ENCODE measurements at places on chromosomes 5 and 9. TPM values are rescaled to one million over a fixed set of nuclear protein-coding genes. Genes with fewer than 3 reads are reported as not detected.

- DNase-seq: no peak
Observed at GRCh38 chr9:130294664-130295063, 29.1 kb downstream of the HMCN2 start.

GRCh38 chr9:111000202-111000601 is 38.1 kb downstream of the LPAR1 start:
- DNase-seq: peak; percentile 77

GRCh38 chr5:132471151-132471907 is 19.2 kb downstream of the IRF1 start:
- DNase-seq: no peak

KCNV2 gene
- total RNA-seq: not detected

DNA sequence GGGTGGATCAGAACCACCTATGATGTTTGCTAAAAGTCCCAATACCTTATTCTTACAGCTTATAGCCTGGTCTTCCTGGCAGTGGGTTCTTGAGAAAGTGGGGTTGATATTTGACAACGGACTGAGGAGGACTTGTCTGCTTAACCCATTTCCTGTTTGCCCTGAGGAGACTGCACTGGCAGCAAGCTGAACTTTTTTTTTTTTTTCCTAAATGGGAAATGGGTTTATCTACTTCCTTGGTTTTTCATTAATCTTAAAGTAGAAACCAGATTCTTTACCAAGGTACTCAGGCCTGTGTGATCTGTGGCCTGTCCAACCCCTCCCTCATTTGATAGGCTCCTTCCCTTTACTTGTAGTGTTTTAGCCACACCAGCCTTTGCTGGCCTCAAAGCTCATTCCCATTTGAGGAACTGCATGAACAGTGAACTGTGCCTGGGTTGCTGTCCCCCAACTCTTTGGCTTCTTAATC is 47.1 kb downstream of the C9orf57 start:
- no peak for DNase-seq

TCF7 gene
- 0.27 TPM for total RNA-seq

KIAA1958 gene
- 1.8 TPM for total RNA-seq

DNA sequence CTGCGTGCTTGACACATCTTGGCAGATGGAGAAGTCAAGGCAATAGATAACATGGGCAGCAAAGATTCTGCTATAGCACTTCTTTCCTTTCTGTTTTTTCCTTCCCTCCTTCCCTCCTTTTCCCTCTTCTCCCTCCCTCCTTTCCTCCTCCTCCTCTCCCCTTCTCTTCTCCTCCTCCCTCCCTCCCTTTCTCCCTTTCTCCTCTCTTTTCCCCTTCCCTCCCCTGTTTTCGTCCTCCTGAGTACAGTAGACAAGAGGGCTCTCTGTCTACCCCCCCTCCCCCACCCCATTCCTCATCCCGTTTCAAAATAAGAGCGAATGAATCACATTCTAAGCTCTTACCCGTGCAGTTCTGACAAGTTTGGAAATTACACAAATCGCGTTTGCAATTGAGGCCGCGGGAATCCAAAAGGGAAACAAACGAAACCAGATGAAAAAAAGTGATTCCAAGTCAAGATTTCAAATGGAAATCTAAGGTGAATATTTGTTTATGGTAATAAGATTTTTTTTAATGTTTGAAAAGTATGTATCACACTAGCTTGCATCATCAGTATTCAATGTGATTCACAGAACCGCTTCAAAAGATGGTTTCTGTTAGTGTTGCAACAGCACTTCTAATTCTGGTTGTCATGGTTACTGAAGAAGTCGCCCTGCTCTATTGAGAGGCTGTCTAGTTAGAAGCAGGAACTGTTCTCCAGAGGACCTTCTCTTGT is 1.3 kb downstream of the NIM1K start:
- DNase-seq: peak; percentile 68

DNA sequence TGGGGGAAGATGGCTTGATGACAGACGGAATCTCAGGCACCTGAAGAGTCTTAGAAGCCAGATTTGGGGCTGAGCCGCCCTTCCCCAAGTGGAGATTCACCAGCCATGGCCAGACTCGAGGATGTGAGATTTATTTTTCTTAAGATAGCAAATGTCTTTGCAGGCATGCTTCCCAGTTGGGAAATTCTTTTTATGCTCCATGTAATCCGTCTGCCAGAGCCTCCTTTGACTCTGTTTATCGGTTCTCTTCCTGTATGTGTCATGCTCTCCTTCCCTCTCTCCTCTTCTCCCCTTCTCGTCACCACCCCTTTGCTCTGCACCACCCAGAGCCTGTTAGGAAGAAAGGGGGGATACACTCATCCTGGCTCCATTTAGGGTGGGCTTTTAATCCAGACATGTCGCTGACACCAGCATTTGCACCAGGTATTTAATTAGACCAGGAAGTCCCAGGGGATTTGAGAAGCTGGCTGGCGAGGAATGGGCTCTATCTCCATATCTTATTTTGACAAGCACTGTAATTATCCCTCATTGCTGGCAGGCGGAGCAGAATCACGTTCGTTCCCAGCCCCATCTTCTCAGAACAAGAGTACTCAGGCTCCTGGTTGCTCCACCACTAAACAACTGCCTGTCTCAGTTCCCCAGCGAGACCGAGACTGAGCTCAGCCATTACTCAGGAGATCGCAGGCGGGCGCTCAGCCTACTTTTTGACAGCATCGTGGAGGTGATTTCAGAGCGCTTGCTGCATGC is 50.9 kb downstream of the KCNIP1 start:
- no peak for DNase-seq

DNA sequence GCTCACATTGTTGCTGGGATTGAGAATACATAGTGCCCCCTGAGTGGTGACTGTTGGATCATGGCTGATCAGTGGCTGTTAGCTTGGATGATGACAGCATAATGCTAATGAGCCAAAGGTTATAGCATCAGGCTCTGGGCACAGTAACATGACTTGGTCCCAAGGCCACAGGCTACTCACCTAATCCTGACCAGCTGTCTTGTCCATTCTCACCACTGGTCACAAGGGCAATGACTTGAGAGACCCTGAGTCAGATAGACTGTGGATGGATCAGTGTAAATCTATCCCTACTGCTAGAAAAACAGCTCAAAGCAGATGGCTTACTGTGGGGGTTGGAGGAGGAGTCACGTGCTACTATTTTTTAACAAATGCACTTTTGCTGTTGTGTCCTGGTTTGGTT is 74.7 kb downstream of the AOPEP start:
- peak; percentile 99 for DNase-seq

GRCh38 chr5:63135291-63135690 is 556.7 kb downstream of the LRRC70 start:
- DNase-seq: no peak

DNA sequence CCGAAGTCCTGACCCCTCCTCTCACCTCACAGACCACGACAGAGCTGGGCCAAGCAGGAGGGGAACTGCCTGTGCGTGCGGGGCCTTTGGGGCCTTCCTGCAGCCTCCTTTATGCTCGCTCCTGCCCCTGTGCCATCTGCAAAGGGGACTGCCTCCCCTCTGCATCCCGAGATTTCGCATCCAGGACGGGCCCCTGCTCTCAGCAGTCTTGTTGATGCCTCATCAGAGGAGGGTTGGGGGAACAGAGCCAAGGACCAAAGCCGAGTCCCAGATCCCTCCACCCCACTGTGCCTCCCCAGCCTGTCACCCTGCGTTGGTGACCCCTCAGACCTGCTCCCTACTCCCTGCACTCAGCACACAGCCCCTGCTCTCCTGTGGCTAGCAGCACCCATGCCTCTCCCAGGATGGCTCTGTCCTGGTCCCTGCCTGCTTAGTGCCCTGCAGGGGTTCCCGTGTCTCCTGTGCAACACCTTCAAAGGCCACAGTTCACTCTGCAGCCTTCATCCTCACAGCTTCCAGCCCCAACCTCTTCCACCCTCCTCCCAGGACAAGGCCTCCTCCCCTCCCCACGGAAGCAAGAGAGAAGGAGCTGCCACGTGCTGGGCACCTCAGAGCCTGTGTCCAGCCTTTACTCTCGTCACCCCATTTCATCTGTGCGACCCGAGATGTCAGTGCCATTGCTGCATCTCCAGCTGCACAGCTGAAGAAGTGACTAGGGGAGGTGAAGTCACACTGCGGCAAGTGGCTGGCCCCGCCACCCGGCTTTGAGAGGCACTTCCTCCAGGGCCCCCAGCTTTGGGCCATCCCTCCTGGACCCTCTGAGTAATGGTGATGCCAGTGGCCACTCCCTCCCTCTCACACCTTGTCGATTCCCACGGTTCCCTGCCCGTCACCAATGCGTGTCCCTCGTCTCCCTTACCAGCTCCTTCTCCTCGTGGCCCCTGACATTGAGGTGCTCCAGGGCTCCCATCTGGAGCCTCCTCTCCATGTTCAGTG is 62.6 kb upstream of the LRRTM2 start:
- DNase-seq: no peak

- DNase-seq: no peak
Observed at GRCh38 chr5:176670449-176670848, 23.2 kb downstream of the TSPAN17 start.

HTR4 gene
- not detected for total RNA-seq

DNA sequence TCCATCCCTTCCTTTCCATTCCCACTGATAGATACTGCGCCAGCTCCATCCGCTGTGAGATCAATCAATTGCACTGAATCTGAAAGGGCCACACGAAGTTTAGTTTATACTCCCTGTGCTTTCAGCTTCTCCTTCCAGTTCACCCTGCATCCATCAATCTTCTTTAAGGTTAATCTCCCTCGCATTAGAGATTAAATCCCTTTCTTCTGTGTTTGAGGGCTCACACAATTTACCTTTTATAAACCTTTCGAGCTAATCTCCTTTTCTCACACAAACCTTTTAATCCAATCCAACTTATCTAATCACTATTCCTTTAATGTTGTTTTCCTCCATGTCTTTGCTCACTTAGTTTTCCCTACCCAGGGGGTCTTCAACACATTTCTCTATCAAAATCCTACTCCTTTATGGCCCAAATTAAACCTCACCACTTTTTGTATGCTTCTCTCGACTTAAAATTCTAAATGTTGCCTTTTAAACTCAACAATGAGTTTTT is 64.6 kb upstream of the HAPLN1 start:
- no peak for DNase-seq

PLEKHG4B gene
- total RNA-seq: 0.08 TPM

DNA sequence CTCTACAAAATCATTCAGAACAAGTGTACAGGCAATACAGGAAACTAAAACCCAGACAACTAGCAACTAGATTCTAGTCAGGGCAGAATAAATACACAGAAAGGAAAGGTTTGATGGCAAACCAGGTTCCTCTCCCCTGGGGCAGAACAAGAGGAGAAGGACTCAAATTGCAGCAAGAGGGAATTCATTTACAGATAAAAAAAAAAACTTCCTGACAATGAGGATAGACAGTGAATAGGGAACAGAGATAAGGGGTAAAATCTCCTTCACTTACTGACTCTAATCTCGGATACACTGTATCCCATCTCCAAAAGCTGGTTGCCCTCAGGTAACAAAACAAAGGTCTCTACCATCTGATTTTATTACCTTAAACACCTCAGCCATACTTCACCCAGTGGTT is 244.0 kb downstream of the SEC61B start:
- DNase-seq: no peak

CDKN2B gene
- 81.1 TPM for total RNA-seq

- no peak for DNase-seq
Observed at GRCh38 chr9:19975499-19975898, 186.7 kb upstream of the SLC24A2 start.

DNA sequence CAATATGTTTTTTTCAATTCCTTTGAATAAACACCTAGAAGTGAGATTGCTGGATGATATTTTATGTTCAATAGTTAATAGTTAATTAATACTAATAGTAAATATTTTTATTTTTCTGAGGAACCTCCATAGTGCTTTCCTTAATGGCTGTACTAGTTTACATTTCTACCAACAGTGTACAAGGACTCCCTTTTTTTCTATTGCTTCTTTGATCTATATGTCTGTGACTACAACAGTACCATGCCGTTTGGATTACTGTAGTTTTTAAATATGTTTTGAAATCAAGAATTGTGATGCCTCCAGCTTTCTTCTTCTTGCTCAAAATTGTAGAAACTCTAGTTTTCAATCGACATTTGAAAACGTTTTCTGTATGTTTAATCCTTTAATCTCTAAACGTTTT is 39.5 kb upstream of the ADAMTS16 start:
- DNase-seq: no peak

SLC36A2 gene
- not detected for total RNA-seq

UHRF2 gene
- total RNA-seq: 126 TPM

- peak; percentile 59 for DNase-seq
Observed at GRCh38 chr9:126397056-126397455, 70.4 kb downstream of the MVB12B start.

DNA sequence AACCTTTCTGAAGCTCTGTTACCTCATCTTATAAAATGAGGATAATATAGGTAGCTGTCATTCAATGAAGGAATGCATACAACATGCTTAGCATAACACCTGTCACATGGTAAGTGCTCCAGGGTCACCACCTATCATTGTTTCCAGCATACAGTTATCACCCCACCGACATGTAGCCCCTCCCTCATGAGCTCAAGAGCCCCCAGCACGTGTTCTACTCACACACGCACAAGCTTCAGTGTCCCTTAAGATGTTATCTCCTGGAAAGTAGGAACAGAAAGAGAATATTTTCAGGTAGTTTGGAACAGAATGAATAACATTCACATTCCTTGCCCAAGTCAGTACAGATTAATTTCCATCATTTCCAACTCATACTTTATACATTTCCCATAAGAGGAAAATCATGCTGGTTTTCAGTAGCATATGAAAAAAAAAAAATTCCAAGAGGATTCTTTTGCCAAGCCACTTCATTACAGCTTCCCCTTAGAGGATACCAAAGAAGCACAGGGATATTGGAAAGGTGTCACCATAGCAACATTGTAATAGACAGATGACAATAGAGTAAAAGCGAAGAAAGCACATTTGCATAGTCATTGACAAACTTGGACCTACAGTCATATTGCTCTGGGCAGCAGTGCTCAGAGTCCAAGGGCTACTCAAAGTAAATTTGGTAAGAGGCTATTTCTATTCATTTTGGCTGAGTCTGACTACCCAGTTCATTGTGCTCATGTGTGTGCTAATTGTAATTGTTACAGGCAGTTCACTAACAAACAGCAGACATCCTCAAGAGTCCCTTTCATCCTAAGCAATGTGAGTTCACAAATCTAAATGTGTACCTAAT is 1.5 kb upstream of the MOB3B start:
- no peak for DNase-seq

DNA sequence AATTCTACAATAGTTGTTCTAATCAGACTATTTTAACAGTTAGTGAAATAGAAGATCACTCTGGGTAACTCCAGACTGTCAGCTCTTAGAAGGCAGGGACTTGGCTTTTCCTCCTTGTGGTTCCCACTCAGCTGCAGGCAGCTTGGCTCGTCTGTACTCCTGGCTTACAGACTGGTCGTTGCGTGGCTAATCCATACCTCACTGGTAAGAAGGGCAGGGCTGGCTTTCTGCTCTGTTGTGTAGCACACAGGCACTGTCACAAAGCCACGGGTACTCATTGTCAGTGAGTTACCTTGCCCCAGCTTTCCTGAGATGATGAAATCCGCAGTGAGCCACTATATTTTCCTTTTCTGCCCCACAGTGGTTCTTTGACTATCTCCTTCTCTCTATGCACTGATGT is 1.8 kb upstream of the PRLR start:
- DNase-seq: no peak

Data from myocyte (in vitro differentiated cells).